ENCODE measurements at places on chromosomes 5 and 9. TPM values are rescaled to one million over a fixed set of nuclear protein-coding genes. Genes with fewer than 3 reads are reported as not detected.

OTP gene
- polyA plus RNA-seq: not detected

- DNase-seq: no peak
Observed at GRCh38 chr5:62560786-62561185, 17.8 kb upstream of the LRRC70 start.

GRCh38 chr5:122253794-122254193 lies 58.2 kb upstream of the SNCAIP start:
- DNase-seq: no peak

DNA sequence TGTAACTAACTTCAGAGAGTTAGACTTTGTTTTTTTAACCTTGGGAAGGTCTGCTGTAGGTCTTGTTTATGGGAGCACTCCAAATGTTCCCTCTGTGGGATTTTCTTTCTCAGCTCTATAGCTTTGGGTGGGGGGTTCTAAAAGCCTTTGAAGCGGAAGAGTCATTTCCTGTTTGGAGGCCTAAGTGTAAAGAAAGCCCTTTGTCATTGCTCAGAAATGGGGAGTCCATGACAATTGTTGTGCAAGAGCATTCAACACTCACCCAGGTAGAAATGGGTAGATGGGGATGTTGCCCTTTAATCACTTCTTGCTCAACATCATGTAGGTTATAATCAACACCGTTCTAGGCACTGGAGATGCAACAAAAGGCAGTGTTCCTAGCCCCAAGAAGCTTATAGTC lies 30.3 kb upstream of the MAST4 start:
- no peak for DNase-seq

CCNI2 gene
- not detected for polyA plus RNA-seq
